Activated gamma-delta T cell treated with anti-CD3 and anti-CD28 coated beads, Interleukin-2, amount 50 U/mL, for 16 hours (primary cell): ENCODE measurements at places on chromosomes 2 and 18.

GRCh38 chr18:38497266-38497665 is 931.7 kb upstream of the CELF4 start:
- DNase-seq = no peak

DNA sequence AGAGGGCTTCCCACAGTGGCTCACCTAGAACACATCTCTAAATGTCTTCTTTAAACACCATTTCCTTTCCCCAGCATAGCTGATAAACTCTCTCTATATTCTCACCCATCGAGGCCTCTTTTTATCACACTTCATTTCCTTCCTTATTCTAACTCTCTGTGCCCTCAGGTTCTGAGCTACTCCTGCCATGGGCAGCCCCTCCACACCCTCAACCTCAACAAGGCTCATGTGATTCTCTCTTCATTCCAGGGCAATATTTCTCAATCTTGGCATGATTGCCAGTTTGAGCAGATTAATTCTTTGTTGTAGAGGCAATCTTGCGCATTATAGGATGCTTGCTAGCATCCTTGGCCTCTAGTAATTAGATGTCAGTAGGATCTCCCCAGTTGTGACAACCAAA is 999.1 kb downstream of the TSN start:
- no peak for DNase-seq

DNA sequence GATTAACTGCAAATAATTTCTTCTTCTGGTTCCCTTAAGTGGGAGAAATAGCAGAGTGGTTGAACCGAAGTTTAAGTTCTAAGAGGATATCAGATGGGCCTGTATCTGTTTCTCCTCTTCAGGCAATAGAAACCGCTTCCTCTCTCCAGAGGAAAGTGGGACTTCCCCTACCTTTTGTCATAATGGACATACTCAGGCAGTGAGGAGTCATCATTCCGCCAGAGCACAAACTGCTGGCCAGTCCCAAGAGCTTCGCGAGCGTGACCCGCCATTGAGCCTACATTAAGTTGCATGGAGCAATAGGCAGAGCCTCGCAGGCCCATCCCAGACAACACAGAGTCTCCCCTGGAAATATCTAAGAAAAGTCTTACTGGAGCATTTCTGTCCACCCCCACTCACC is 158.9 kb downstream of the LDLRAD4 start:
- no peak for DNase-seq

GRCh38 chr18:76405681-76406356 is 89.2 kb downstream of the ZNF516 start:
- DNase-seq = peak; percentile 54

DNA sequence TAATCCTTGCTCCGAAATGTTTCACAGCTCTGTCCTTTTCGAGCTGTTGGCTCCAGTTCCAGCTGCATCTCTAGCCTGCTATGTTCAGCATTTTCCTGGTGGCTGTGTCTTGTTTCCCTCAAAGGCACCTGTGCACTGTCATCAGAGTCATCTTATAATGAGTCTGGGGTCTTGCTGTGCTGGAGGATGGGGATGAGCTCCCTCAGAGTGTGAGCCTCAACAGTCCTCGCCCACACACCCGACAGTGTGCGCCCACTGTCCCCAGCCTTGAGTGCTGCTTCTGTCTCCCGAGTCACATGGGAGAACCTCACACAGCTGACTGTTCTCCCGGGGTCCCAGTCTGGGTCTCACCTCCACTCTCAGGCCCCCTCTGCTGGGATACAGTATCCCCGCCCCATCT is 25.4 kb downstream of the SPP2 start:
- no peak for DNase-seq

DNA sequence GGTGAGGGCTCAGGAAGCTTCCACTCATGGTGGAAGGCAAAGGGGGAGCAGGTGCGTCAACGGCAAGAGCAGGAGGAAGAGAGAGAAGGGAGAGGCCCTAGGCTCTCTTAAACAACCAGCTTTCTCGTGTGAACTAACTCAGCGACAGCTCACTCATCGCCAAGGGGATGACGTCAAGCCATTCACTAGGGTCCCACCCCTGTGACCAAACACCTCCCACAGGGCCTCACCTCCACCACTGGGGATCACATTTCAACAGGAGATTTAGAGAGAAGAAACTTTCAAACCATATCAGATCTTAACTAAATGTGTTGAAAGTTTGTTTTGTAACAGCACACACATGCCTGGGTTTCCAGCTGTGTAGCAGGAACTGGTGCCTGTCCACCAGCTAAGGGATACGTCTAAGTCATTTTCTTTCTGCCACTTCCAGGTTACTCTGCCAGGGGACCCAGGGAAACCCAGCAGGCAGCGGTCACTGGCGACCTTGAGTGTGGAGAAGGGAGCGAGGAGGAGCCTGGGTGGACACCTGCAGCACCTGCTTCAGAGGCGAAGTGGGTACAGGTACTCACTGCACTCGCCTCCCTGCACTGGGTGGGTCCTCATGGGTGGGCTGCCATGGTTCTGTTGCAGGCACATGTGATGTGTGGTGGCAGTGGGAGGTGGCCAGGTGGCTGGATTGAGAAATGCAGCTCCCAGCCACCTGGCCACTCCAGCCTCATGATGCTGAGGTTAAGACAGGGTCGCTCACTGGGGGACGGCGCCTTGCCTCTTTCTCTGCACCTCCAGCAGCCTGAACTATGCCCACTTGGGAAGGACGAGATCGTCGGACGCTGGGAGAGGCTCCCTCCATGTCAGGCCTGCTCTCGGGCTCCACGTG is 8.4 kb upstream of the GPC1 start:
- DNase-seq = no peak
